ENCODE measurements at places on chromosomes 7 and 10.

DNA sequence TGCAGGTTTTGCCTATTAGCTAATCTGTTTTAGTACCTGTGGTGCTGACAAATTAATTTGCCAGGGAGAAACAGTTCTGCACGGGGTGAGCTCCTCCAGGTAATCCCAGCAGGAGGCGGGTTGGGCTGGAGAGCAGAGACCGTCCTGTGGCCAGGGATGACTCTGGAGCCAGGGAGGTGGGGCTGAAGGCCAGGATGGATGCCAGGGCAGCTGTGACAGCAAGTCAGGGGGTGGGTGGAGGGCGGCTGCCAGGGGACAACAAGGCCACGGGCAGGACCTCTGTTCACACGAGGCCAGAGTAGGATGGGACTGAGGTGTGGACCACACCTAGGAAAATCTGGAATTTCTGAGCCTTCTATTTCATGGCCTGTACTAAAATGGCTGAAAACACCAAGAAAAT, 48.9 kb downstream of the C10orf143 start:
- no peak for DNase-seq

DNA sequence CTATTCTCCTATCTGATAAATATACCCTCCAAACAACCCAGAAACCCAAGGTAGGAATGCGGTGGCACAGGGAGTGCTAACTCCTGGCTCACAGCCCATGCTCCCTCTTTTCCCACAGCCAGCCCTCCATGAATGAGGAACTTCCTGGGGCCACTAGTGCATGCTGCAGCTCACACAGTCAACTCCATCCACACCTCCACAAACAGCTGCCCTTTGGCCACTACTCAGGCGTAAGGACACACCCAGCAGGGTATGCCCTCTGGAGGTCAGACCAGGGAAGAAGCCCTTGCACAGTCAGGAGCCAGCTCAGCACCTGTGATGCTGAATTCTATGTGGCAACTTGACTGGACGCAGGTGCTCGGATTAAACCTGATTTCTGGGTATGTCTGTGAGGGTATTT, 85.2 kb upstream of the PIK3CG start:
- no peak for DNase-seq

DNA sequence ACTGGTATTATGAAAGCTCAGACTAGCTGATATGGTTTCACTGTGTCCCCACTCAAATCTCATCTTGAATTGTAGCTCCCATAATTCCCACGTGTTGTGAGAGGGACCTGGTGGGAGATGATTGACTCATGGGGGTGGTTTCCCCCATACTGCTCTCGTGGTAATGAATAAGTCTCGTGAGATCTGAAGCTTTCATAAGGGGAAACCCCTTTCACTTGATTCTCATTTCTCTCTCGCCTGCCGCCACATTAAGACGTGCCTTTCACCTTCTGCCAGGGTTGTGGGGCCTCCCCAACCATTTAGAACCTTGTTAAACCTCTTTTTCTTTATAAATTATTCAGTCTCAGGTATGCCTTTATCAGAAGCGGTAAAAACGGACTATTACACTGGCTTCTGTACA, 40.3 kb downstream of the COL13A1 start:
- no peak for DNase-seq

DNA sequence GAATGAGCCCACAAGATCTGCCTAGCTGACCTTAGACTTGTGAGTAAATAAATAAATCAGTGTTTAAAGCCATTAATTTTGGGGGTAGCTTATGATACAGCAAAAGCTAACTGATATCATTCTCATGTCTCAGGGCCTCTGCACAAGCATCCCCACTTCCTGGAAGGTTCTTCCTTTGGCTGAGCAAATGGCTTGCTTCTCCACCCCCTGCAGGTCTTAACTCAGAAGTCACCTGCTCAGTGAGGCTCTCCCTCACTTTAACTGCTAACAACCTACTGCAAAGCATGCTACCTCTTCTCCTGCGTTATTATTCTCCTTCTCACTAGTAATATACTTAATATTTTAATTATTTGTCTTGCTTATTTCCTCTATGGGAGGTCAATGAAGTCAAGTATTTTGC, 167.3 kb downstream of the TPK1 start:
- DNase-seq: no peak

DNA sequence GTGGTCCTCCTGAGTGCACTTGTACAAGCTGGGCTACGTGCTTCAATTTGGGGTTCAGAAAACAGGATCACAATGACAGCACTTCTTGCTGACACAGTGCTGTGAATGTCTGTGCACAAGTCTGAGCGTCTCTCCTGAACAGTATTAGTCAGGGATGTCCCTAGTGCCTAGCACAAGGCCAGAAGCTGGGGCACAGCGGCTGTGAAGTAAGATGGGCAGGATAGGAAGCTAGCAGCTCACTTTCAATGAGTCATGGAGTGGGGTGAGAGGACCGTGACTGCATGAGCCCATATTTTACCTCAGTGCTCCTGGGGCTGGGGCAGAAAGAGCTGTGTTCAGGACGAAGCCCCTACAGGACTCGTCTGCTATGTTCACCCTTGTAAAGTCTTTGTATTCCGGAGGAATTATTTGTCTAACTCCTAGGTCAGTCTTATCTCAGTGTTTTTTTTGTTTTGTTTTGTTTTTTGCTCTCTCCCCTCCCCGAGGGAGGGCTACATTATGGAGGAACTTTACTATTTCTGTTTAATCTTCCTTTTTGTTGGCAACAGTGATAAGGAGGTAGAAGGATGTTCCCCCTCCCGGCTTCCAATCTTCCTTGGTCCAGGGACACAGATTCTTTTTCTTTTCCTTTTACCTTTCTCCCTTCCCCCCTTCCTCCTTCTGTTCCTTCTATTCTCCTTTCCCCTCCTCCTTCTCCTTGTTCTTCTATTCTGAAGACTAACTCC, 2.8 kb upstream of the LRMDA start:
- DNase-seq: no peak

Data from caudate nucleus (tissue), 63 donors.